ENCODE measurements at places on chromosomes 12 and 14. TPM values are rescaled to one million over a fixed set of nuclear protein-coding genes. Genes with fewer than 3 reads are reported as not detected.

DNA sequence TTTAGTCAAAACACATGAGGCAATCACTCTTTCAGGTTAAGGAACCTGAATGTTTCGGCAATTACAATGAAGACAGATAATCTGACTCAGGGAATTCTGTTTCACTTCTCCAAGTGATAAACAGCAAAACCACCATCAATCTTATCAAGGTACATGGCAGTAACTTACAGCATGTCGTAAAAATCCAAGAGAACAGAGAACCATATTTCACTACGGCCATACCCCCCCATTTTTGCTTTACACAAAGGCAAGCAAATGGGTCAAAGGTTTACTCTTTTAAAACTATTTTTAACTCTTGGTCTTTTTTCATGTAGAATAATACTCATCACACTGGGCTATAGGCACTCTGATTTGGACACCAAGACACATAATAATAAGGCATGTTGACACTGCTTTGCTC is 102.4 kb downstream of the PPM1H start:
- H3K27me3 ChIP-seq, result no peaks in the 10 kb centered on the region
- no peaks in the 10 kb centered on the region for H3K36me3 ChIP-seq
- no peaks in the 10 kb centered on the region for H3K4me1 ChIP-seq

DNA sequence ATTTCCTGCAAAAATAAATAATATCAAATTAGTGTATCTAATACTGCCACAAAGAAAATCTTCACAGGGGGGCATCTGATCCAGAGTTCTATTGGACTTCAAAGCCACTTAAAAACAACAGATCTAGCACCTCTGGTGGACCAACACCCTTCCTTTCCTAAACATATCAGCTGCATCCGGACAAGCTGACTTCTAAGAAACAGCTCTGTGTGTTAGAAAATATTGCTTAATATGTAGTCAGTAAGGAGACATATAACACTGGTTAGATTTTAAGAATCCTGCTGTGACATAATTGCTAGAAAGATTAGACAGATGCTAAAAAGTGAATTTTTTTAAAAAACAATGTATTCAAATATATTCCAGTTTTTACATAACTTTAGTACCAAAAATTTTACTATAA is 61.1 kb upstream of the PTPRB start:
- H3K27me3 ChIP-seq, result peaks cover 6% of the 10 kb centered on the region
- H3K4me1 ChIP-seq, result no peaks in the 10 kb centered on the region
- DNase-seq, result no peak
- peaks cover 4% of the 10 kb centered on the region for H3K36me3 ChIP-seq
- H3K4me3 ChIP-seq, result no peak overlapping the region
- no peak overlapping the region for H3K27ac ChIP-seq

DNA sequence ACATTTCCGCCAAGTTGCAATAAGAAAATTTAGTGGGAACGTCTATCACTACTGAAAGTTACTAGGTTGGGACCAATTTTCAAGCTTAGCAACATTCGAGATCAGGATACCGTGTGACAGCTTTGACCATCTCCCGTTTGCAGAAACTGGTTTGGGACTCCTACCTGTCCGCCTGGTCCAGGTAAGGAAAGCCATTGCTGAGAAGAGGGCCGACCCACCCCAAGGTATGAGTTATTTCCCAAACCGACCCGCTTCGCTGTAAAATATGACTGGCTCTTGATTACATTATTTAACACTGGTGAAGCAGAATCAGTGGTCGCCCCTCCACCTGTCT is 271 bp downstream of the DNAI7 start:
- peaks cover 17% of the 10 kb centered on the region for H3K4me1 ChIP-seq
- no peaks in the 10 kb centered on the region for H3K36me3 ChIP-seq
- H3K27ac ChIP-seq, result peak overlapping the region; percentile 99

Gene LALBA
- total RNA-seq, result not detected

GRCh38 chr12:117853600-117853999 is 115.2 kb downstream of the KSR2 start:
- no peak overlapping the region for H3K4me3 ChIP-seq
- no peak for DNase-seq
- peaks cover 12% of the 10 kb centered on the region for H3K27me3 ChIP-seq
- peaks cover 2% of the 10 kb centered on the region for H3K4me1 ChIP-seq
- no peaks in the 10 kb centered on the region for H3K36me3 ChIP-seq

Gene KRT4
- not detected for total RNA-seq

DNA sequence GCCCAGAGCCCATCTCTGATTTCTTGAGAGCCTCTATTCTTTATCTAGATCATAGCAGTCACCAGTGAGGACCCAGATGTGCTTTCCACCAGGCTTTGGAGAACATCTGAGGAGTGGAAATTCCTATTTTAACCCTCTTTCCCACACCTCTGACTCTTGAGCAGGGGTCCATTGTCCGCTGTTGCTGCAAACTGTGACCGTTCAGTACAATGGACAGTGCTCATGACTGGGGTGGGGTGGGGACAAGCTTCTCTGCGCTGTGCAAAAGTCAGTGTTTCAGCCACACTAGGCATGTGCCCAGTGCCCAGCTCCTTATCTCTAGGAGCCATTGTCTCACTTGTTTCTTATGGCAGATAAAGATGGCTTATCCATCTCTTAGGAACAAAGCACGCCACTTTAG is 16.9 kb upstream of the KRT7 start:
- DNase-seq, result no peak
- peaks cover 25% of the 10 kb centered on the region for H3K27me3 ChIP-seq
- H3K4me1 ChIP-seq, result peaks cover 8% of the 10 kb centered on the region
- no peak overlapping the region for H3K4me3 ChIP-seq

Gene FOXG1
- total RNA-seq, result not detected

GRCh38 chr12:47698055-47698454 is 7.8 kb downstream of the RPAP3 start:
- no peaks in the 10 kb centered on the region for H3K27me3 ChIP-seq
- H3K36me3 ChIP-seq, result peaks cover 24% of the 10 kb centered on the region
- no peak for DNase-seq
- no peaks in the 10 kb centered on the region for H3K4me1 ChIP-seq

- peak overlapping the region; percentile 99 for H3K27ac ChIP-seq
- no peaks in the 10 kb centered on the region for H3K27me3 ChIP-seq
- no peak for DNase-seq
Observed at GRCh38 chr14:68791078-68791901, 1.6 kb downstream of the ZFP36L1 start.

- no peaks in the 10 kb centered on the region for H3K27me3 ChIP-seq
- H3K4me3 ChIP-seq, result no peak overlapping the region
- DNase-seq, result no peak
- no peaks in the 10 kb centered on the region for H3K4me1 ChIP-seq
Observed at GRCh38 chr14:29310757-29311156, 544.2 kb downstream of the FOXG1 start.

DNA sequence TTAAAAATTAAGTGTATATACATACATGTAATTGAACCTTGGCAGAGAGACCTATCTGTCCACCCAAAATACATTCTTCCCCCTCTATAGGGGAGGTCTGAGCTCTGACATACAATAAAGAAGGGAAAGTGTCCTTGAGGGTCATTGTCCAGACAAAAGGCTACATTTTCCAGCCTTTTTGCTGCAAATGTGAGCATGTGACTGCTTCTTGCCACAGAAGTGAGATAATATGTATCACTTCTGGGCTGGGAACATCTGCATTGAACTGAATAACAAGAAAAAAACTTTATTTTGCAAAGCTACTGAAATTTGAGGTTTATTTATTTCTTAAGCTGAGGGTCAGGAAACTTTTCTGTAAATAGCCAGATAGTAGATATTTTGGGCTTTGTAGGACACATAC is 131.3 kb downstream of the TBC1D30 start:
- H3K4me1 ChIP-seq, result no peaks in the 10 kb centered on the region
- DNase-seq, result no peak
- peaks cover 9% of the 10 kb centered on the region for H3K27me3 ChIP-seq
- H3K4me3 ChIP-seq, result no peak overlapping the region
- no peaks in the 10 kb centered on the region for H3K36me3 ChIP-seq

DNA sequence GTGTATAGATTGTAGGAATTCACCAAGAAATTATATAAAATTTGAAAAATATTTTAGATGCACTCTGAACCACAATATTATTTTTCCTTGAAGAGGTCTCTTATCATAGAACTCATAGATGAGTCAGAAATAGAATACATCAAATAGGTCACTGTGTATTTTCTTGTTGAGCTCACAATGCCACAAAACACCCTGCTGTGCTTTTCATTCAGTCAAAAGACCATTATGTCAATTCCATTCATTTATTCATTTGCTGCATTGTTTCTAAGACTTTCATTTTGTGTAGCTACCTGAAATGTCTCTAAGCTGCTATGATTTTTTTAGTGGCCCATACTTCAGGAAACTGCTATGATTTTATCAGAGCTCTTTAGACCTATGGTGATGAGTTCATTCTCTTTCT is 231.9 kb upstream of the AVPR1A start:
- DNase-seq, result no peak
- no peaks in the 10 kb centered on the region for H3K4me1 ChIP-seq
- H3K27me3 ChIP-seq, result no peaks in the 10 kb centered on the region
- H3K4me3 ChIP-seq, result no peak overlapping the region
- H3K36me3 ChIP-seq, result no peaks in the 10 kb centered on the region
- H3K27ac ChIP-seq, result no peak overlapping the region

Measured in natural killer cell treated with Interleukin-12 subunit alpha and Interleukin-12 subunit beta and Interleukin-15 and Interleukin-18, amount 100 ng/mL, for 72 hours (primary cell).